ENCODE measurements at places on chromosomes 3 and 15.

- DNase-seq, result no peak
These were observed 308.9 kb upstream of the TMCO5A start for GRCh38 chr15:37625576-37625975.

DNA sequence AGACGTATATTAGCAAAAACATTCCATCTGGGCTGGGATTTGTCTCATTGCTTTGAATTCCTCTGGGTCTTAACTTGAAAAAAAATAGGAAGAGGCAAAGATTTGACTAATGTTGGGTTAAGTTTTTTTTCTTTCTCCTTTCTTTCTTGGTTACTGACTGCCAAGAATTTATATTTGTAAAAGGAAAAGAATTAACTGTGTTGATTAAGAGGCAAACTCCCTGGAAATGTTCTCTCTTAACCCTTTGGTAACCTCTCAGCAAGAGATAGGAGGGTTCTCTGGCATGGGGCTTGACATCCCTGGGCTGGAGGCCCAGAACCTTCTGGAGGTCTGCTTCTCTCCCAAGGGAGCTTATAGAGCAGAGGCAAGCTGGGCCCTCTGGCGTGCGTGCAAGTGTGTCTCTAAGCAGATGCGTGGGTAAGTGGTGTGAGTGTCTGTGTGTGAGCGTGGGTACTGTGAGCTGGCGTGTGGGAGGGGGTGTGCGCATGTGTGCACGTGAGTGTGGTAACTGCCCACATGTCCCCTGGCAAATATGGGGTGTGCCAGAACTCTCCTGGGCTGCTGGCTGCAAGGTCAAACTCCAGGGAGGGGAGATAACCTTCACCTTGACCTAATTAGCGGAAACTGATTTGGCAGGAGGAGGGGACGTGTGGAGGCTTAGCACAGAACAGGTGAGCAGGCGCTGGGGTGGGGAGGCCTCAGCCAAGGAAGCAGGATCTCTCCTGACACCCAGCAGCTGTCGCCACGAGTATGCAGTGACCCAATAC is 49.4 kb upstream of the MAGEF1 start:
- DNase-seq, result no peak

DNA sequence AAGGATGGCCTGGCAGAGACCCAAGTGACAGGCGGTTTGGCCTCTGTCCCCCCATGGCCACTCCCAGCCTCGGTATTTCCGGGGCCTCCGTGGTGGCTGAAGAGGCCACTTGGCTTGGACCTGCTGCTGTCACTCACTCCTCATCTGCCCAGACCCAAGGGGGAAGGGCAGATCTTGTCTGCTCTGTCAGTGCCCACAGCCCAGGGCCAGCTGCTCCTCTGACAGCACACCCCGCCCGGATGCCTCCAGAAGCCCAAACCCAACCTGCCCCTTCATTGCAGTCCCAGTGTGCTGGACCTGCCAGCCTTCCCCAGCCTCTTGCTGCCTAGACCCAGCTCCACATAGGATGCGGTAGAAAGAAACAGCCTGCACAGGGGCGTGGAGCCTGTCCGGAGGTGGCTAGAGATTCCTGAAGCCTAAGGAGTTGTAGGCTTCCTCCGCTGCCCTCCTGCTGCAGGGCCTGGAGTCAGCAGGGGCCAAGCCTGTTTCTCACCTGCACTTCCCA is 52.0 kb downstream of the MAGEF1 start:
- DNase-seq, result no peak

DNA sequence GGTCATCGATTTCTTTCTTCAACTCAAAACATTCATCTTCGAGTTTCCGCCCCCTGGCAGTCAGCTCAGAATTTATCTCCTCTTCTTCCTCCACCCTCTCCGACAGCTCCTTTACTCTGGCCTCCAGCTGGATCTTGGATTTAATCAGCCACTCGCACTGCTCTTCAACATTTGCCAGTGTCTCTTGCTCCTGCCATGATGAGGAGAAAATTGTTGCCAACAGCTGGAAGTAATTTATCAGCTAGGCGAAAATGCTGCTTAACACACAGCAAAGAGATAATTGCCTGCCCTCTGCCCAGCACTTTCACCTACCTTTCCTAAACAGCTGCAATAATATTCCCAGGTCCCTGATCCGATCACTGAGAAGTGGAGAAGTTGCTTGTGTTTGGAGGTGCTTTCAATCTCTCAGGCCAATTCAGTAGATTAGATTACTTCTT is 69.3 kb downstream of the MYH15 start:
- DNase-seq, result no peak

- DNase-seq, result peak; percentile 62
These were observed 1.4 kb downstream of the FES start for GRCh38 chr15:90885432-90886290.

GRCh38 chr15:76234337-76234889 is 76.9 kb downstream of the ETFA start:
- DNase-seq, result no peak

- DNase-seq, result no peak
These were observed 458.1 kb downstream of the TBL1XR1 start for GRCh38 chr3:176739159-176739558.

DNA sequence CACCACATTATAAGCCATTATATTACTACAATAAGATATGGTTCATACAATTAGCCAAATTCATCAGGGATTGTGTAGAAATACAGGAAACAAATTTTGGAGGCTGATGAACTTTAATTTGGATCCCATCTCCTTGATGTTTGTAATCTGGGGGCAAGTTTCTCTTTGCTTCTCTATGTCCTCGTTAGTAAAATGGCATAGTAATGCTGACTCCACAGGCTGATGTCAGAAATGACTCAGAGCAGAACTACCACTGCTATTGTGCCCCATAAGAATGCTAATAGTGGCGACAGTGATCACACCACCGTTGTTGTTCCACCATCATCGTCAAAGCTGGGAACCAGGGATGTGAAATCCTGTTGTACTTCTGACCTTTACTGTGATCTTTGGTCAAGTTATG is 722.3 kb upstream of the LMCD1 start:
- no peak for DNase-seq

DNA sequence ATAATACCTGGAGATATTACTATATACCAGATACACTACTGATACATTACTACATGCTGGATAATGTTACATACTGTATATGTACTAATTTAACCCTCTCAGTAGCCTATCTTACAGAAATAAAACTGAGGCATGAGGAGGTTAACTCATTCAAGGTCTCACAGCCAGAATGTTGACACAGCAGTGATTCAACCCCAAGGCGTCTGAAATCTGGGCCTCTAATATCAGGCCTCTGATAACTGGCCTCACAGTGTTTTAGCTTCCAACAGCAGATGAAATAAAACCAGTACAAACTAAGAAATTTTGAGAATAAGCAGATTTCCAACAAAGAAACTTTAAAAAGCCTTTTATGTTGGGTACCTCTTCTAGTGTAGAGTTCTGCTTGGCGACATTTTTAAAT is 23.4 kb downstream of the DZIP1L start:
- DNase-seq, result no peak

DNA sequence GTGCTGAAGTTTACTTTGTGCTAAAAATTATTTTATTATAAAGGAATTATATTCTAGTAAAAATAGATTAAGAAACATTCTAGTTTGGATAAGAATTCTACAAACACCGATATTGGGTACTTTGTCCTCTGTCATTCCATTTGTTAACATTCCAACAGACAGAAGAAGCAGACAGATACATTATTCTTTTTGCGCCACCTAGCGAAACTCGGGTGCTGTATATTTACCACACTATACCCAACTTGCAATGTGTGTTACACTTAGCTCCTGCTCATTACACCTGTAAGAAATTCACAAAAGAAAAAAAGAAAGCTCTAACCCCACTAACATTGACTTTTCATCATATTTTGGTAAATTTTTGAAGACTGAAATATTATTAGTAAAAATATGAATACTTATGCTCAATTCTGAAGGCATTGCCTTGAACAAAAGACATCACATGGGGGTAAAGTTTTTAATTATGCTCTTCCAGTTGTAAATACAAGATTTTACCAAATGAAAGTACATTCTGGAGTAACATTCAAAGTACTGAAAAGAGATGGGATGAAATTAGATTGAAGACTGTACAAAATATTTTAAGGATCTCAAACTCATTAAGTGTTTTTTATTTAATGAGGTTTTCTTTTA is 136.5 kb upstream of the MLF1 start:
- no peak for DNase-seq

- DNase-seq, result no peak
These were observed 19.9 kb downstream of the NR2C2 start for GRCh38 chr3:14967285-14967684.

GRCh38 chr3:127822682-127823425 is 539 bp upstream of the MGLL start:
- DNase-seq, result no peak

Data from stimulated activated CD4-positive, alpha-beta T cell treated with anti-CD3 and anti-CD28 coated beads, Interleukin-15, amount 100 ng/mL, for 1 hour (primary cell).